ENCODE measurements at places on chromosomes 12 and 14.

GRCh38 chr14:105019861-105020814 lies 745 bp downstream of the CDCA4 start:
- DNase-seq, result no peak

DNA sequence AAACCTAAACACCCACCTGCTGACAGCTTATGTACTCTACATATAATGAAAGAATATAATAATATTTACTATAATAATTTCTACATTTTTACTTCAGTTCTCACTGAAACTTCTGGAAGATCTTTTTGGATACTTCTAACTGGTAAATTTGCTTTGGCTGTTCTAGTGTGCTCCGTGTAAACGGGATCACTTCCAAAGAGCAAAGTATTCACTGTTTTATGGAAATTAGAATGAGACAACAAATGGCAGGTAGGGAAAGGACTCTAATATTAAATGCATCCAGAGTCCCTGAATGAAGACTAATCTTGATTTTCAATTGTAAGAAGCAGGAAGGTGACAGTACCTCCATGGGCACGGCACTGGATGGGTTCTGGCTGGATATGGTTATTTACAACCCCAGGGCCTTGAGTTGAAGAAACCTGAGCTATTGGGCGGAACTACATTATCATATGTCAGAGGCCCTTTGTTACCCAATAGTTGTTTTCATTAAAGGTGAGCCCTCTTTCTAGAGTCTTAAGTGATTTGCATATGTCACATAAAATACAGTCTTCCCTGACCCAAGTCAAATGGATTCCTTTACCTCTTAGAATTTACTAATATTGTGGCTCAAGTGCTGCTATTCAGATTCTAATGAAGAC lies 10.7 kb downstream of the ERP29 start:
- no peak for DNase-seq

DNA sequence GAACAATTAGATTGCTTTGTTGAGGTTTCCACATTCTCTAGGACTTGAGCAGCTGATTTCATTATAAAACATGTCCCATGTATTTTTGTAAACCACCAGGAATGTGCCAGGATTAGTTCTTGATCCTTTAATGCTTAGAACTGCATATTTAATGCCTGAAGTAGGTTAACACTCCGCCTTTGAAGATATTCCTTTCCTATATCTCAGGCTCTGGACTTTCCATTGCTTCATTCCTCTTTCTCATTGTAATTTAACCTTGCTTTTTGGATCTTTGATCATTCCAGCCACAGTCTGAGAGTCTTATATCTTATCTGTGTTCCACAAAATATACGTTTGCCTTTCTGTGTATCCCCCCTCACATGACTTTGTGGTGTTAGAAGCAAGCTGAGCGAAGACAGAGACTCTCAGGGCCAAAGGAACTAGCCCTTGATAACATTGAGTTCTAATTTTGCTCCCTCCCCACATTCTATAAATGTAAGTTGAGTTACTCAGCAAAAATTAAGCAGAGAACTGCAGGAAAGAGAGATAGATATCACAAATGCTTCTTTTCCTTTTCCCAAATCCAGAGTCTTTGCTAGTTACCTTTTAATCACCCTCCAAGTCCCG lies 2.4 kb upstream of the CLEC1B start:
- no peak for DNase-seq

DNA sequence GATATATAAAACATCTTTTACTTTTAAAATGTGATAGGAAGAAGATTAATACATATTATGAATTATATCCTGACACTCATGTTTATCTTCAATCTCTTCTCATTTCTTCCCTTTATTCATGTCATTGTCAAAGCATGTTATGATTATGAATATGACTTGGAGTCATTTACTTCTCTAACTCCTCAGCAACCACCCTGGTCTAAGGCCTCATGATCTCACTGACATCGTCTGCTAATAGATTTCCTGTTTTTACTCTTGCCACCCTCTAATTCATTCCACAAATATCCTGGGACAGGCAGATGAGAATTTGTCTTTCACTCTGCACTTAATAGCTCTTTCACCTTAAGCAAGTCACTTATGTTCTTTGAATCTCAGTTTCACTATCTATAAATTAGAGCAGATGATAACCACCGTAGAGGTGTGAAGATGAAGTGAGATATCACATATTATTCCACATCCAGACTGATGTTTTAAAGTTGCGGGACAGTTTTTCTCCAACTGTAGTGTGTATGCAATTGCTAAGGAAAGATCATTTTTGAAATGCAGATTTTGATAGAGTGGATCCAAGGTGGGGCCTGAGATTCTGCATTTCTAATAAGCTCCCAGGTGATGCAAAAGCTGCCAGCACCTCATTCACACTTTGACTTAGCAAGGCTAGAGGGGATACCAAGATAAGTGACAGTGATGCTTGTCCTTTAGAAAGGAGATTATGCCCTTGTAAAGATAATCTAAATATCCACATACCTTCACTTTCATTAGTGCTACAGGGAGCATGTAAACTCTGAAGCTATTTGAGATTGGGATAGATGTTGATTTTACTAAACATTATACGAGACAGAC lies 3.3 kb upstream of the IAPP start:
- no peak for DNase-seq

- DNase-seq, result peak; percentile 51
Observed at GRCh38 chr12:15910864-15911721, at the start of gene DERA. Gene DERA, plus strand, starts transcription at chr12:15911332. Its CDS starts 52 bp downstream, at chr12:15911384.

DNA sequence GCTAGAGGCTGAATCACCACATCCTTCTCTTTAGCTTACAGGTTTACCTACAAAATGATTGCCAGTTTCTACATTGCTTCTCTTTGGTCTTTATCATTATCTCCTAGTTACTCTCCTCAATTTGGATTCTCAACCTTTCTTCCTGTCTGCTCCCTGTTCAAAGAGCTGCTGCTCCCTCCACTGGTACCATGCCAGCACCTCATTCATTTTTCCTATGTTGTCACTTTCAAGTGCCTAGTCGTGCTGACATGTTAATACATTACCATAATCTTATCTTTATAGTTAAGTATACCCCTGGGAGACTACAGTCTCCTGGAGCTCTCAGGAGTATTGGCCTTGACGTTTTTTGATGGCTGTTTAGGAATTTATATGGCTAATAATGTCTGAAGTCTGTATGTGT lies 14.2 kb downstream of the FRS2 start:
- DNase-seq, result no peak

GRCh38 chr12:108589028-108589839 lies 8.7 kb downstream of the TMEM119 start:
- no peak for DNase-seq

- no peak for DNase-seq
Observed at GRCh38 chr12:58387199-58387598, 445.8 kb downstream of the ATP23 start.

DNA sequence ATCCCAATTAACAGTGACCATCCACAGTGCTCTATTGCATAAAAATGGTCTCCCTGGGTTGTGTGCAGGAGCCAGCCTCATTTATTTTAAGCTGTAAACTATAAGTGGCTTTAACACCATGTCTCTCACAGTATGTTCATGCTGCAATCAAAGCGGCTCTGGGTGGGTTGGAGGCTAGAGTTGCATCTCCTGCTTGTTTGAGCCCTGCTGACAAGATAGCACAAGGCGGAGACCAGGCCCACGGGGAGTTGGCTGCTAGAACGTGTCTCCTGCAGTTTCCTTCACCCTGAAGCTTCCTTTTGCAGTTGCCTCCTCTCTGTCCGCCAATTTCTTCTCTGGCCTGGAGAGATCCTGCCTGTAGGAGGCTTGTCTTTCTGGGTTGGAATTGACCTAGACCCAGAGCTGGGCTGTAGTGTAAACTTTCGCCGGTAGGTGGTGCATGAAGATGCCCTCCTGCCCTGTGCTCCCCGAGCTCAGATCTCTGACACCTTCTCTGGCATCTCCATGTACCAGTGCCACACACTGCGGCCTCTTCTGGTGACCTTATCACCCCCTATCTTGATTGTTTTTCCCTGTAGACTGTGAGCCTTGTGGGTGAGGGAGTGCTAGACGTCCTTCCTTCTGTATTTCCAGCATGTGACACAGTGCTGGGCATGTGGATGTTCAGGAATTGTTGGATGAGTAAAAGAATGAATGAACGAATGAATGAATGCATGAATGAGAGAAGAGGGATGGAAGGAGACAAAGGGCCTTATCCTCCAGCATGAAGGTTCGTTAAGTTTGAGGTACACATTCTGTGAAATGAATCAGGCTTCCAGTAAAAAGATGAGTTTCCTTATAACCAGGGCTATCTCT lies 10.4 kb downstream of the OTUB2 start:
- DNase-seq, result peak; percentile 80

DNA sequence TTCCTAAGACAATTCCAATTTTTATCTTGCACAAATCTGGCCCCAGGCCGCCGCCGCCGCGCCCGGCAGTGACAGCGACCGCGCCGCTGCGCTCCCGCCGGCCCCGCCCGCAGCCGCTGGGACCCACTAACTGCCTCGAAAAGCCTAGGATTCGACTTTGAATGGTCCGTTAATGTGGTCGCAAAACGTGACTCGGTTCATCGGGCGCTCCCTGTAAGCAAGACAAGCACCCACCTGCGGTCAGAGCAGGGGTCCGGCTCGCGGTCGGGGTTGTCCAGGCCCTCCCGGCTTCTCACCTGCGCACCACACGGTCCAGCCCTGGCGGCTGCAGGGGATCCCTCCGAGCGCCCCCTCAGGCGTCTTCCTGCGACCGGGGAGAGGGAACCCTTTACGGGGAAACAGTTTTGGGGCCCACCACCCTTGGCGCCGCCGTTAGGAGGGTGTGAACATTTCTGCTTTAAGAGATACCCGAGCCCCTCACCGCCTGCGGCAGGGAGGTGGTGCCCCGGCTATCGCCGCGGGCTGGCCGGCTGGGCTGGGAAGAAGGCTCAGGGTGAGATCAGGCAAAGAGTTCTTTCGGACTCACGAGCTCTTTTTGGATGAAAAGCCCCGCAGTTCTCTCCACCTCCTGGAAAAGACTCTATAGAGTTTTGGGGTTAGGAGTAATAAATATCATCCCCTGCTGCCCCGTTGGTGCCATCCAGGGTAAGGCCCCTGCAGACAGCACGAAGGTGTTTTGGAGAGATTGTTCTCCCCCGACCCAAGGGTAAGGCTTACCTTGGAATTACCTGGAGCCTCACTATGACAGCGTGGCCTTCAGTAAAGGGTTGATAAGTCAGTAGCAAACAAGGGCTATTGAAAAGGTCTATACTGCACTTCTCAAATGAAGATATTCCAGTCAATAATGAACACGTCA lies 13.6 kb upstream of the FOXJ2 start:
- no peak for DNase-seq

- peak; percentile 4 for DNase-seq
Observed at GRCh38 chr12:23827353-23827752, 122.1 kb downstream of the SOX5 start.

GRCh38 chr14:23468704-23469126 lies 788 bp upstream of the NGDN start:
- DNase-seq, result no peak

- DNase-seq, result no peak
Observed at GRCh38 chr14:91327250-91327595, 82.7 kb upstream of the GPR68 start.

DNA sequence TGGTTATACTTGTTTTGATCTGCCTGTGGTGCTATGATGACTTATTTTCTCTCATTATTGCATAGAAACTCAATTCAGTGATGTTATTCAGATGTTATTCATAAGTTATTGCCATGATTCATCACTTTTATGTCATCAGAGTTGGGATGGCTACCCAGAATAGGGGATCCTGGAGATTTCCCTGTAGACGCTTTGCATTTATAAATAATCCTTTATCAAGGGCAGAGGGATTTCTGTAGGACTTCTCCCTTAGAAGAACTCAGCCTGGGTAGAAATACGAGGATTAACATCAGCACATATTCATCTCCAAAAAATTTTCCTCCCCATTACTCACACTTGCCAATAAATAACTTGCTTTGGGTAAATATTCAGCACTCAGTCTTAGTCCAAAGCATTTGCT lies 4.9 kb downstream of the GPRC5A start:
- no peak for DNase-seq

DNA sequence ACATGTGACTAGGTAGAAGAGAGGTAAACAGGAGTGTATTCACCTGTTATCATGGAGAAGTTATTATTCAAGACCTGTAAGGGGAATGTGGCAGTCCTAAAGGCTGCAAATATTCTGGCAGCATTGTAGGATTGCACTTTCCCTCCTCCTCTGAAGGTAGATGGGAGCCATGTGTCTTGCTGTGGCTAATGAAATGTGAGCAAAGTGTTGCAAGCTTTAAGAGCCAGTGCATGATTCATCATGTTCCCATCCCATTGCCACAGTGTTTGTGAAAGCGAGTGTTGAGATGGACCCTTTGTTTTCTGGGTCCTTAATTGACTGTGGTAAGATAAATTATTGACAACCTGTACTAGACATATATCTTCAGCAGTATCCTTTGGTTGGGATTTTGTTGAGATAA lies 128.7 kb downstream of the RGS6 start:
- no peak for DNase-seq

DNA sequence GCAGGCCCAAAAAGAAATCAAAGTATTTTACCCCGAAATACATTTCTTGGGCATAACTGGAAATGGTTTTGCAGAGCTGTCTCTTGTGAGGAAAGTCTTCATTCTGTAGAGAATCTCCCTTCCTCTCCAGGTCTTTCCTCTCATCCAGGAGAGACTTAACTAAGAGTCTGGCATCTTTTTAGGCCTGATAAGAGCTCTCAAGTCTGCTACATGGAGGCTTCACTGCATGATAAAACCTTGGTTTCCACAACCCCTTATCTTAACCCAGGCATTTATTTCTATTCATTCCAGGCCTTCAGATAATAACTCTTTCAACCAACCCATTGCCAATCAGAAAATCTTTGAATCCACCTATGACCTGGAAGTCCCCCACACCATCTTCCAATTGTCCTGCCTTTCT lies 41.1 kb upstream of the LRRK2 start:
- DNase-seq, result no peak

DNA sequence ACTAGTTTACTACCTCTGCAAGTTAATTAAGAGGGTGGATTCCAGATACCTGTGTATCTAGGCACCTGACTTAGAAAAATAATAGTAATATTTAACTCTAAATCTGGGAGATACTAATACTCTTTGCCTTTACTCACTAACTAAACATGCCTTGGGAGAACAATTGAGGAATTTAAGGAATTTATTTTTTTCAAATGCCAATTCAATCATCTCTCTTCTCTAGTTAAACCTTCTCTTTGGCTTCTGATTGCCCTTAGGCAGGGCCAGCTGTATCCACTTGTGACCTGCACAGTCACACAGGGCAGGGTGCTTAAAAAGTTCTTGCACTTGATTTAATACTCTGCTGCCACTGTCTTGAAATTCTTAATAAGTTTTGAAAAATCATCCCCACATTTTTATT lies 142.4 kb downstream of the PLCZ1 start:
- no peak for DNase-seq

GRCh38 chr14:59371771-59372170 lies 93.4 kb downstream of the GPR135 start:
- no peak for DNase-seq

GRCh38 chr14:57287745-57288144 lies 19.0 kb downstream of the AP5M1 start:
- DNase-seq, result no peak
